Astrocyte of the spinal cord (primary cell): ENCODE measurements at places on chromosomes 7 and 10.
A peak's percentile ranks its signal among the peaks of the same experiment; 100 is the strongest.

- DNase-seq, result no peak
Measured at GRCh38 chr10:114876169-114876568, 54.6 kb downstream of the FHIP2A start.

- peak; percentile 79 for DNase-seq
Measured at GRCh38 chr10:95864906-95865813, 42.6 kb upstream of the CC2D2B start.

- DNase-seq, result no peak
Measured at GRCh38 chr7:69908454-69908853, 310.2 kb downstream of the AUTS2 start.

GRCh38 chr10:133353202-133353959, 4.4 kb downstream of the FUOM start:
- no peak for DNase-seq

DNA sequence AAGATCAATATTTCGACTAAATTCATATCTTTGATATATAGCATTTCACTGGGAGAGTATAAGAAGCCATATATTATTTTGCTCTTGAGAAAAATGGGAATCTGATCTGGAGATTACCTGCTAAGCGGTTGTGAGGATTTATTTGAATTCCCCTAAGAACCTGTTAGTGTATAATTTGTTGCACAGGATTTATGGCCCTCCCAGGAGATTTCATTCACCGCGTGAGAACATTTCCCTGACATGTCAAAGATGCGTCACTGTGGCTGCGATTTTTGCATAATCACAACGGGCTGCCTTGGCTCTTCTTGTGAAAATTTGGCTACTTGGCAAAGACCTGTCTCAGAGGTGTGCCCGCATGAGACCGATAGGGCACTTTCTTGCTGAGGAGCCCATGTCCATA, 184.7 kb upstream of the PFKP start:
- DNase-seq, result no peak

GRCh38 chr7:8226501-8226900, 35.5 kb downstream of the ICA1 start:
- DNase-seq, result no peak

DNA sequence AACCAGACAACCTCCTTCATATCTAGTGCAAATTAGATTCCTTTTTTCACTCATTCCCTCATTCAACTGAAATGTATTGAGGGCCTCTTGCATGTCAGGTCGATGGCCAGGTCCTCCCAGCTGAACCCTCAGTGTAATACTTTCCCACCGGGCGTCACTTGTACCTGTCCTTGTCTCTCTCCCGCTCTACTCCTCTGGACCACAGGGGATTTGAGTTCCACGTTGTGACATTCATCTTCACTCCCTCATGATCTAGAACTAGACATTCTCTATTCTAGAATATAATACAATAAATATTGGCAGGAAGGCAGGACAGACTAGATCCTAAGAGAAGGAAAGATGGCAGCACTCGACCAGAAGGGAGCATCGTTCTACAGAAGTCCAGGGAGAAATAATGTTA, 83.9 kb downstream of the WNT2 start:
- DNase-seq, result no peak

- DNase-seq, result no peak
Measured at GRCh38 chr10:76026905-76027304, 595.5 kb downstream of the LRMDA start.

GRCh38 chr7:27549606-27550005, 113.1 kb downstream of the HIBADH start:
- DNase-seq, result no peak

DNA sequence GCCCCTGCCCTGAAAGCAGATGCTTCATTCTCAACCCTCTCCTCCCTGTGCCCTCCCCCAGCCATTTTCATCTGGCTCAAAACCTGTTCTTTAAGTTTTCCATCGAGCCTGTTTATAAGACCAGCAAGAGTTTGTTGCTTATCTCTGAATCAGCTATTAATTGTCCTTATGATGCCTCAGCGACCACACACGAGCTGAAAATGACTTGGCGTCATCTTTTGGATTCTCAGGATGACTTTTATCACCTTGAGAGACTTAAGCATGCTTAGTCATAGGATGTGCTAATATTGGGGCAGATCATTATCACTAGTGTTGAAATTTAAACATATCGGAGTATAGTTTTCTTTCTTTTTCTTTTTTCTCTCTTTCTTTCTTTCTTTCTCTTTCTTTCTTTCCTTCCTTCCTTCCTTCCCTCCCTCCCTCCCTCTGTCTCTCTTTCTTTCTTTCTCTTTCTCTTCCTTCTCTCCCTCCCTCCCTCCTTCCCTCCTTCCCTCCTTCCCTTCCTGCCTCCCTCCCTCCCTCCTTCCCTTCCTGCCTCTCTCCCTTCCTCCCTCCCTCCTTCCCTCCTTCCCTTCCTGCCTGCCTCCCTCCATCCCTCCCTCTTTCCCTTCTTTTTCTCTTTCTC, 184.5 kb downstream of the PHTF2 start:
- no peak for DNase-seq

DNA sequence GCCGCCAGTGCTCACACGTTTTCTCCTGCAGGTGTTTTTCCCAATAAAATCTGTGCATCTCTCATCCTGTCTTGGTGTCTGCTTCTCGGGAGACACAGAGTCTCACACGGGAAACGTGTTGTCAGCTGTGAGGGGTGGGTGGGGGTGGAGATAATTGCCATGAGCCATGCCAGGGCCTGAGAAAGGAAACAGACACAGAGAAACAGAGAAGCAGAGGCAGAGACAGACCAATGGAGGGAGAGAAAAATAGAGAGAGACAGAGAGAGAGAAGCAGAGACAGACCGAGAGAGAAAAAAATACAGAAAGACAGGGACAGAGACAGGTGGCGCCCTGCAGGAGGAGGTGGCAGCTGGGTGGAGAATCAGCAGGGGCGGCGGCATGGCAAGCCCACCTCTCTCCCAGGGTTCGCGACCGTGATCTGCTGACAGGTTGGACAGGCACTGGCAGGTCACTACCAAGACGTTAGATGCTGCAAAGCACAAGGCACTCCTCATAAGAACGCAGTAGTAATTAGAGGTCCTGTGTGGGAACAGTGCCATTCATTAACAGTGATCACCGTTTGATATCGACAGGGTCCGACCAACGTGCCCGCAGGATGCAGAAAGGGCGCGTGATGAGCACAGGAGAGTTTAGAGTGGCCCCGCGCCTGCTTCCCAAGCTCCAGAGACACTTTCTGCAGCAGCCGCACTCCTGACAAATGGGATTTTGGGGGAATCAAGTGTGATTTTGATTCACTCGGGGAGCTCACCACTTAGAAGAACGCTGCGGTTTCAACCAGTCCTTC, 70.5 kb upstream of the INSIG1 start:
- DNase-seq, result no peak

GRCh38 chr7:50697748-50698147, 84.9 kb downstream of the GRB10 start:
- DNase-seq, result no peak

DNA sequence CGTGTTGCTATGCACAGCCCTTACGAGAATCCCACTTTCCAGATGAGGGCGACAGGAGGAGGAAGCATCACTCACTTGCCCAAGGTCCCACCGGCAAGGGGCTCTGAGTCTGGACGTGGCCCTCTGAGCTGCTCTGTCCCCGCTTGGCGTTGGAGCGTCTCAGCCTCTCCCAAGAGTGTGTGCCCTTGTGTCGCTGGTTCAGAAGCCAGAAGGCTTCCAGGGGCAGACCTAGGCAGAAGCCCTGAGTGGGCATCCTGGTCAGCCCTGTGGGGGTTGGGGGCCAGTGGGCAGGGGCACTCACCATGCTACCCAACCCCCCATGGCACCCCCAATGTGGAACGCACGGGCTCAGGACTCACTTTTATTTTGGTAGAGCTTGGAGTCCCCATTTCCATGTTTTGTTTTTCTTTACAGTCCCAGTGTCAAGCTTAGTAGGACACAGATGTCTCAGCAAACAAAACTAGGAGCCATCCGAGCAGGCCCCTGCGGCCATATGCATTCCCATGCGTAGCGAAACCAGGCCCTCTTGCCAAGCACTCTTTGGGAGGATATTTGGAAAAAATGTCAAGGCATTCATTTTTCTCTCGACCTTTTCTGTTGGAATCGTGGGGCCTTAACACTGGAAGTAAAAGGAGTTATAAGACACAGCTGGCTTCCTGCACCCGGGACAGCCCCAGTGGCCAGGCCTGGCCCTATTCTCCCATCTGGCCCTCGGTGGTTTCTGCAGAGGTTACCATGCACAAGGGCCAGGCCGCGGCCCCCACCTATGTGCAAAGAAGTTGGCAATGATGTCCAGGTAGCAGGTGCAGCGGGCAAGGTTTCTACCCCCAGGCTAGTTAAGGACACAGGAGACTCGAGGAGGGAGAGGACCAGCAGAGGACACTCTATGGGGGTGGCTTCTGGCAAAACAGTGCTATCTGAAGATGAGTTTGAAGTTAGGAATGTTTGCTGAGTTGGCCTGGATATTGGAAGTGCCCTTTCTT, 97.0 kb downstream of the LHPP start:
- no peak for DNase-seq

DNA sequence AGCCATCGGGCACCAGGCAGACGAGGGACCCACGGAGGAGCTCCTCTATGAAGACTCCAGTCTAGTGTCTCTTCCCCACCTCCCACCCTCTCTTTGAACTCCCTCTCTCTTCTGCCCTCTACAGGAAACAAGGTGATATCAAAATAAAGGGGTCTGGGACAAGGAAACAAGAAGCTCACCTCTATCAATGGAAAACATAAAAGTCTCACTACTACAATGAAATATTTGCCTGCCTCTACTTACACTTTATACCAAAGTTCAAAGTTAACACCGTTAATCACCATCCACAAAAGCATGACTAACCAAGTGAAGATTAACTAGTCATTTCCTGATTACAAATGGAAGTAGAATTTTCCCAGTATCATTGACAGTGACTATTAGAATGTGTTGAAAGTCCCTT, 82.2 kb downstream of the PARD3 start:
- DNase-seq, result no peak

DNA sequence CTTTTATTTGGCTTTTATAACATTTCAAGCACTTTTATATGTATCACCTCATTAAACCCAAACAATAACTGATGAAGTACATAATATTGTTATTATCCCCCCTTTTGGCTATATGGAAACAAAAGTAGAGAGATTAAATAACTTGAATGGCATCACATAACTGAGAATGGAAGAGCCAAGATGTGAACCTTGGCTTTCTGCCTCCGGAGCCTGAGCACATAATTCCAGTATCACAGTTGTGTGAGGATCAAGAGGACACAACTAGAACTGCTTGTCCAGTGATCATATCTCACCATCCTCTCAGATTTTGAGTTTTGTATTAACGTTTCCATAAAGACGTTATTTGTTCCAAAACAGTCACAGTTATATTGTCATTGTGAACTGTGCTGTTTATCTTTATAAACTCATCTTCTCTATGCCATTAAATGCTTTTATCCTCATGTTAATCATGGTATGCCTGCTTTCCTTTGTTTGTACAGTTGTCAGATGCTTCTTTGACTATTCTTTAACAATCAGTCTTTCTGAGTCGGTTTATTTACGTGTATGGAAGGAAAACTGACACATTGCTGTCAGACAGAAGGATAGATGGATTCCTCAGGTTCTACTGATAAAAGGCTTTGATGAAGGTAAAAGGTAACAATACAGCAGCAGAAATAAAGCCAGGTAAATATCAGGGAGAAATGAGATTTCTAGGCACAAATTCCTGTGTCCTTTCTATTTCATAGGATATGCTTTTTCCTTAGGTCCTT, 92.0 kb upstream of the FAM13C start:
- no peak for DNase-seq

GRCh38 chr7:13949939-13950338, 39.5 kb downstream of the ETV1 start:
- DNase-seq, result no peak

- no peak for DNase-seq
Measured at GRCh38 chr7:20200361-20200760, 16.8 kb downstream of the MACC1 start.

DNA sequence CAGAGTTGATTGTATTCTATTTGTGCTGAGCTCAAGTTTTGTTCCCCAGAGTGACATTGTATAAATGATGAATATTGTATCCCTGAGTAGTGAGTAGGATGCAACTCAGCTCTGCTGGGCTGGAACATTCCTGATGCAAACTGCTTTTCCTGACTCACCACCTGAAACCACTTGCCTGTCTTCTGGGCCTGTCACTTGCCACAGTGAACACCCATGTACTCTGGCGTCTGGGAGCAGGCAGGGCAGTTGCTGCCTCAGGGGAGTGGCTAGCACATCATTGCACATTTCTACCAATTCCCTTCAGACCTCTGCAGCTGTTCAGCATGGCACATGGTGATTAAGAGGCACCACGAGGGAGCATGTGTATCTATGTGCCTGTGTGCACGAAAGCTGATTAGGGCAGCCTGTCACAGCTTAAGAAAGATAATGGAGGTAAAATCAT, 157.3 kb downstream of the SND1 start:
- peak; percentile 41 for DNase-seq

- no peak for DNase-seq
Measured at GRCh38 chr10:131770946-131771633, 129.7 kb upstream of the PPP2R2D start.

GRCh38 chr7:83456413-83456812, 192.5 kb downstream of the SEMA3E start:
- no peak for DNase-seq

- DNase-seq, result no peak
Measured at GRCh38 chr7:90698616-90699015, 102.5 kb downstream of the CDK14 start.

- DNase-seq, result no peak
Measured at GRCh38 chr10:90028312-90028711, 326.9 kb downstream of the KIF20B start.

DNA sequence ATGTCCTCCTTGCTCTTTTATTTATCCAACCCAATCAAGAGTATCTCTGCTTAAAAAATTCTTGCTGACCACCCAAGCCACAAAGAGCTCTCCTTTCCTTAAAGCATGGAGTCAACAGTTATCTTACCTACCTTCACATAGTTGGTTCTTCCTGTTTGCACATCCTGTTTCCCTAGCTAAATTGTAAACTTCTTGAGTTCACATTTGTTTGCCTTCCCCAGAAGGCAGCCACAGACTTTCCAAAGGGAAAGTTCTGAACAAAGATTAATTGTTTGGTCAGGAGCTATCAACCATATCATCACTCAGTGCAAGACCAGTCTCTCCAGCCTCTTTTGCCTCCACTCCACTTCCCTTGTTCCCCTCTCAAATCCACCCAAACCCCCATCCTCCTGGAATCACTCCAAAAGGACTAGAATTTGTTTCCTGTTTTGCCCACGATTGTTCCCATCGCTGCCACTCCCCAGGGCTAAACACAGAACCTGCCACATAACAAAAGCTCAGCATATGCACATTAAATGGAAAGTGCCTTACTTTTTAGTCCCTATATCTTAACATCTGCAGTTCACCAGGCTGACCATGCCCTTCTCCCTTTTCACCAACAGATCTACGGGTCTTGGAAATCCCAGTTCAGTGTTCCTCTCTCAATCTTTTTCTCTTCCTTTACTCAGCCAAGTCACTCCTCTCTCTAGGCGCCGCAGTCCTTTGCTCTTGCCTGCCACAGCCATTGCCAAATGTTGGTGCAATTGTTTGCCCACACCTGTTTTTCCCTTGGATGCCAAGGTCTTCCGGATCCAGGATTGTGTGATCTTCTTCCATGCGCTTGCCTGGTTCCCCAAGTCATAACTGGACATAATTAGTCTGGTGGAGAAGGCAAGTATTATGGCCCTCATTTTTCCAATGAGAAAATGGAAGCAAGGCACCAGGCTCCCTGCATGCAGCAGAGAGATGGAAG, 265.5 kb downstream of the KCNMA1 start:
- no peak for DNase-seq
